ENCODE measurements at places on chromosomes 13 and 19.

DNA sequence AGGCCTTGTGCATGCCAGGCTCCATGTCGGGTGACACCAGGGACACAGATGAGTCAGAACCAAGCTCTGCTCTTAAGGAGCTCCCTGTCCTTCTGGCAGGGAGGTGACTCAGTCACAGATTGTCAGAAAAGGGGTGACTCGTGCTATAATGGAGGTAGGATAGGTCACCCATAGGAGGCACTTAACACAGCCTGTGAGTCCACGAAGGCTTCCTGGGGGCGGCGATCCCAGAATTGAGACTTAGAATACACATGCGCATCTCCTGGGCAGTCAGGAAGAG lies 19.6 kb downstream of the FUZ start:
- DNase-seq = no peak

GRCh38 chr13:51802631-51803418 lies 1.1 kb downstream of the DHRS12 start:
- no peak for DNase-seq

GRCh38 chr13:102869948-102870676 lies 24.3 kb downstream of the ERCC5 start:
- DNase-seq = peak; percentile 22

GRCh38 chr19:47704024-47704423 lies 9.2 kb upstream of the EHD2 start:
- DNase-seq = no peak

DNA sequence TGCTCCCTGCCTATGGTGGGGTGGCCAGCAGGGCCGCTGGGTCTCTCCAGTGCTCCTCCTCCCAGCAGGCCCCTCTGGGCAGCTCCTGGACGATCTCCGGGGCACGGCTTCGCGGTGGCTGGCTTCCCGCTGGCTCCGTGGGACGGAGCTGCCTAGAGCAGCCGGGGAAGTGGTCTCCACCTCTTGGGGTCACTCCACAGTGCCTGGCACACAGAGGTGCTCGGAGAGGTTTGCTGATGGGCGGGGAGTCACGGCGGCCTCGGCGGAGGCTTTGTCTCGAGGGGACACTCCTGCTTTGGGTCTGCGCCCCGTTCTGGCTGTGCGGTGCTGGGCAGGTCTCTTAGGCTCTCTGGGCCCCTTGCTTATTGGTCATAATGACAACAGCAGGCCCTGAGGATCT lies 9.9 kb upstream of the CACTIN start:
- DNase-seq = no peak

- no peak for DNase-seq
Observed at GRCh38 chr13:75076476-75076875, 405.5 kb downstream of the TBC1D4 start.

- DNase-seq = no peak
Observed at GRCh38 chr13:25085125-25085742, 10.7 kb upstream of the PABPC3 start.

- DNase-seq = no peak
Observed at GRCh38 chr13:59144700-59145099, 1019.0 kb downstream of the DIAPH3 start.

- no peak for DNase-seq
Observed at GRCh38 chr13:67538906-67539305, 308.8 kb upstream of the PCDH9 start.

DNA sequence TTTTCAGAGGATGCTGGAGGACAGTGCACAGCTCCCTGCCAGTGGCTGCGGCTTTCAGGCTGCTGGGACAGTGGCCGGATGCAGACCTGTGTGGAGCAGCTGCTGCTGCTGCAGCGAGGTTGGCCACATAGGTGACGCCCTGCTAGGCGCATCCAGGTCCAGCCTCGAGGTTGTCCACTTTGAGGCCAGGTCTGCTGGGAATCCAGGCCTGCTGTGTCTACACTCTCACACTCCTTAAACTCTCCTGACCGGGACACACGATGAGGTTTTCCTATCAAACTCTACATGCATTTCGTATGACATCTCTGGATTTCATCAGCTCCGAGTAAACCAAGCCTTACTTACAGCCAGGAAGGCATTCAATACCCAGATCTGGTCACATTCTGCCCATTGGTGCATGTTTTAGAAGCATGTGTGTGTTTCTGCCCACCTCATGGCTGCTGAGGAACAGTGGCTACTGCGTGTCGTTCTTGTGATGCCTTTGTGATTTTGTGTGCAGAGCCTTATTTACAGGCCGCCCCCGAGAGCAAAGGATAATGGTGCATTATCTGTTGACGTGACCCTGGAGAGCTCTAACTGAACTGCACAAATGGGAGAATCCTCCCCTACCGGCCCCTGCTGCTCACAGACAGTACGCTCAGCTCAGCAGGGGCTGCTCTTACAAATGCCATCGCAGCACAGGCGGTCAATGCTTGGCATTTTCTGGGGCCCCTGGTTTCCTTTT lies 12.3 kb upstream of the MCF2L start:
- DNase-seq = no peak

- no peak for DNase-seq
Observed at GRCh38 chr13:21435687-21436151, 23.4 kb downstream of the ZDHHC20 start.

All from CD8-positive, alpha-beta T cell (primary cell).